ENCODE measurements at places on chromosomes 5 and 9.

DNA sequence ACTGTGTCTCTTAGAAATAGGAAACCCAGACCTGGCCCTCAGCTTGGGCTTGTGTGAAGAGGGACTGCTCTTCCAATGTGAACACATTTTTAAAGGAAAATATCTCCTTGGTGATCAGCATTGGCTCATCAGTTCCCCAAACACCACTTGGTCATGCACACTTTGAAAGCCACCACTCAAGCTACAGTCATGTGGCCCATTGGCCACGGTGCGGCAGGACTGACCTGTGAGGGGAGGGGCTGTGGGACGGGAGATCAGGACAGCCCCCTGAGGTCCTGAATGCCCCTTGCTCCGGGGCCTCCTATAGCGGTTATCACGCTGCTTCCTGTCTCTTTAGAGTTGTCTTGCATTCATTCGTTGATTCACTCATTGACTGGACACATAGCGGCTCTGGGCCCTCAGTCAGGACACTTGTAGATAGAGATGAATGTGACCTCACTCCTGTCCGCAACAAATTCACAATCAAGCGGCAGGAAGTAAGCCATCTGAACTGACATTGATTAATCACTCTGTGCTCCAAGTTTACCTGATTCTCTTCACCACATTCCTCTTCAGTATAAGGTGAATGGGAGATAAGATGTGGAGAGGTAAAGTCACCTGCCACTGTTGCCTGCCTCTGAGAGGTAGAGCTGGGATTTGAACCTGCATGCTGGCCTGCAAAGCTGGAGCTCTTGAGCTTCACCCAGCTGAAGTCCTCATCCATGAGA, 73.1 kb downstream of the COL15A1 start:
- DNase-seq = no peak

- no peak for DNase-seq
Observed at GRCh38 chr5:72006361-72006760, 100.9 kb upstream of the MAP1B start.

DNA sequence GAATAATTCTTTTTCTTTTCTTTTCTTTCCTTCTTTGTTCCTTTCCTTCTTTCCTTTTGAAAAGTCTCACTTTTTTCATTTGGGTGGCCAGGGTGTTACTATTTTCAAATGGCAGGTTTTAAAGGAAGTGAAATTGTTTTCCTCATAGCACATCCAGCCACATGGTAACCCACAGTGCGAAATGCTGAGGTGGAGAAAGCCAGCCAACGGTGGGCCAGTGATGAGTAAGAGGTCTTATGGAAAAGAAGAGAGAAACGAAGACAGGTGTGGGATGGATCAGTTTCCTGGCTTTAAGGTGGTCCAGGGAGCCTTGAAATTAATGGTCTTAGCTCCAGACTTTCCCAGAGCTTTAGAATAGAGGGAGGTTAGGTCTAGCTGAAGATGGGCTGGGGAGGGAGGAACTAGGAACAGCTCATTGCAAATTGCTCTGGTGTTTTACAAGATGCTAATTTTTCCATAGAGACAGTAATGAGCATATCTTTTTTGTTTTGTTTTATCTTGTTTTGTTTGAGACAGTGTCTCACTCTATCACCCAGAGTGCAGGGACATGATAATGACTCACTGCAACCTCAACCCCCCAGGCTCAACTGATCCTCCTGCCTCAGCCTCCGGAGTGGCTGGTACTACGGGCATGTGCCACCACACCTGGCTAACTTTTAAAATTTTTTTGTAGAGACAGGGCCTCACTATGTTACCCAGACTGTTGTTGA, 17.8 kb downstream of the ITK start:
- no peak for DNase-seq

GRCh38 chr9:35048511-35048910, 23.9 kb downstream of the VCP start:
- DNase-seq = no peak

DNA sequence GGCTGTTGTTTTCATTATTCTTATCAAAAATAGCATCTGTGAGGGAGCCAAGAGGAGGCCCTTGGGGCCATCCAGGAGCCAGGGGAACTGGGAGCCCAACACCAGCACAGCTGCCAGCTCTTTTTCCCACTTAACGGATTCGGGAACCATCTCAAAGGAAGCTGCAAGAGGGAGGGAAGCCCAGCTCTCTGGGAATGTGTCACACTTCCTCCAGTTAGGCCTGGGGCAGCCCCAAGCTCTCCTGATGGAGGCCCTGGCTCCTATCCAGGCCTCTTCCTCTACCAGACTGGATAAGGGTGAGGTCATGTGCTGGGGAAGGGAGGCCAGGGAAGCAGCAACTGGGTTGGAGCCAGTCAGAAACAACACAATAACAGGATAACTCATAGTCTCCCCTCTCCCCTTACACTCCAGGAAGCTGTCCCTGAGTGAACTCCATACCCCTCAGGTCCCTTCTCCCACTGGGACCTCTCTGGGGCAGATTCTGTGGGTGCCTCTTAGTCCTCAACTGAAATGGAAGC, 12.7 kb downstream of the CSF2 start:
- DNase-seq = no peak

- DNase-seq = no peak
Observed at GRCh38 chr9:96883922-96884321, 29.6 kb upstream of the ZNF782 start.

DNA sequence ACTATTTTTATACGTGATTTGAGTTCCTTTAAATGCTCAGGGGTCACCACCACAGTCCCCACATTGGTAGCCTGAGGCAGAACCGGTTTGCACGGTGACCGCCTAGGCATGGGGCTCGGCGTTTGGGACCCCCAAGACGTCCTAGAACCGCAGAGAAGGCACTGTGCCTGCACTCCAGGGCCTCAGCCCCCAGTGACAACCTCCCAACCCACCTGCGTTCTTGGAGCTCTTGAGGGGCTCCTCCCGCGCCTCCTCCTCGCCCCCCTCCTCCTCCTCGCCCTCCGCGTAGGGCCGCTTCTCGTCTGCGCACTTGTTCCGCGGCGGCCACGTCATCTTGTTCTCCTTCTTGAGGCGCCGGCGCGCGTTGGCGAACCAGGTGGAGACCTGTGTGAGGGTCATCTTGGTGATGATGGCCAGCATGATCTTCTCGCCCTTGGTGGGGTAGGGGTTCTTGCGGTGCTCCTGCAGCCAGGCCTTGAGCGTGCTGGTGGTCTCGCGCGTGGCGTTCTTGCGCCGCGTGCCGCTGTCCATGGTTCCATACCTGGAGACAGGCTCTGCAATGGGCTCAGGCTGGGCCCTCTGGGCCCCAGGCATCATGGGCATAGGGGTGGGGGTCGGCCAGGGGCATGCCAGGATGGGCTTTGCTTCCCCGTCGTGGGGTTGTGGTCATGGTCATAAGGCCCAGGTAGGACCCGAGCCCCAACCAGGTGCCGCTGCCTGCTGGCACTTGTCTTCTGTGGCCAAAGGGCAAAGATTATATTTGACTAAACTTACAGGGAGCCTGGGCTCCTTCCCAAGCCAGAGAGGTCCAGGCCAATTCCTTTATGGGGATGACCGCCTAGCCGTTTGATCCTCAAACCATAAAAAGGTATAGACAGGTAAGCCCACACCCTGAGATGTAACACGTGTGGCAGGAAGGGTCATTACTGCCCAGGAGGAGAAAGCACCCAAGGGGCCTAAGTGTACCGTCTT, 3.1 kb downstream of the IRX4 start:
- no peak for DNase-seq

GRCh38 chr5:77545285-77545684, 53.2 kb upstream of the WDR41 start:
- DNase-seq = no peak

DNA sequence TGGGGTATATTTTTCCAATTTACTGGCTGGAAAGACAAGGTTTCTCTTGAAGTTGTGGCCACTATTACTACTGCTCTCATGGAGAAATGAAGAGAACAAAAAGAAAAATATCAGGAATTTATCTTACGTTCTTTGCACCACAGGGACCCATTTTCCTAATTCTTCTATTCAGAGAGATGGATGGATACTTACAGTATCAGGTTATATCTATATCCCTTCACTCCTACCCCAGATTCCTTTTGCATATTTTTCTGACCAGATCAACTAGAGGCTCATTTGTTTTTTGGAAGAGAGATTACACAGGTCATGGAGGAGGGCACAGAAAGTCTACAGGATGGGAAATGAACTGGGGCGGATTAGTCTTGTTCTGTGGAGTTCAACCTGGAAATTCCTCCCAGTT, 277.2 kb upstream of the VLDLR start:
- DNase-seq = no peak

DNA sequence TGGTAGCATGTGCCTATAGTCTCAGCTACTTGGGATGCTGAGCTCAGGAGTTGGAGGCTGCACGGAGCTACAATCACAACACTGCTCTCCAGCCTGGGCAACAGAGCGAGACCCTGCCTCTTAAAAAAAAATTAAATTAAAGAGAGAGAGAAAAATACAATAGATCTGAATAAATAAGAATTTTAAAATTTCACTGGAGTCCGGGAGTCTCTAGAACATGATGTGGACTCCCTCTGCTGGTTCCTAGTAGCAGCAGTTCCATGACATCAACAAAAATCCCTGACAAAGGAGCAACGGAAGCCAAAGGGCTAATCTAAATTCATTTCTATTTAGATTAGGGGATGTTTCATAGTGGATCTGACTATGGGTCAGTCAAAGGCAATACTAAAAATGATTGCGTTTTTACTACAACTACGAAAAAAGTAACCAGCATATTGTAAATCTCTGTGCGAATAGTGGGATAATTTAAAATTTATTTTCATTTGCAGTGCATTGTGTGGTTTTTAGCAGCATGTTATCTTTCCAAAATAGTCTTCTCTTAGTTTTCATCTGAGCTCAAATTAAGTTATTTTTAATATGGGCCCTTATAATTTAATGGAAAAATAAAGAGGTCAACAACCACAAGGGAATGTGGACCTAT, 6.7 kb downstream of the INIP start:
- no peak for DNase-seq

DNA sequence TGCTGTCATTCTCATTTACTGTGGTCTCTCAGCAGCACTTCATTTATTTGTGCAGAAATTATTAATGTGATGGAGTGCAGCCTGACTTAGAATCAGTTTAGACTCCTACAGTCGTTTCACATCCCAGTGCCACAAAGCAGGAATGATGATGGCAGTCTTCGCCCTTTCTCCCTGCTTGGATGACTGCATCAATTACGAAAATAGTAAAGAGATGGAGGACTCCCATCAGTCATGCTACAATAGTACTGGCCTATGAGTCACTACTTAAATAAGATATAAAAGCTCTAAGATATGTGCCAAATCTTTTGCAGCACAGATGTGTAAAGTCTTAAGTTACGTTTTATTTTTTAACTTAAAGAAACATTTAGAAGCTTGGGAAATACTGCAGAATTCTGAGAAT, 263.9 kb downstream of the CHSY3 start:
- no peak for DNase-seq

All from hypothalamus (tissue), 51 donors.